ENCODE measurements at places on chromosomes 16 and 17.
A peak's percentile ranks its signal among the peaks of the same experiment; 100 is the strongest.

GRCh38 chr16:50437769-50438437 lies 69.1 kb upstream of the BRD7 start:
- DNase-seq, result no peak

DNA sequence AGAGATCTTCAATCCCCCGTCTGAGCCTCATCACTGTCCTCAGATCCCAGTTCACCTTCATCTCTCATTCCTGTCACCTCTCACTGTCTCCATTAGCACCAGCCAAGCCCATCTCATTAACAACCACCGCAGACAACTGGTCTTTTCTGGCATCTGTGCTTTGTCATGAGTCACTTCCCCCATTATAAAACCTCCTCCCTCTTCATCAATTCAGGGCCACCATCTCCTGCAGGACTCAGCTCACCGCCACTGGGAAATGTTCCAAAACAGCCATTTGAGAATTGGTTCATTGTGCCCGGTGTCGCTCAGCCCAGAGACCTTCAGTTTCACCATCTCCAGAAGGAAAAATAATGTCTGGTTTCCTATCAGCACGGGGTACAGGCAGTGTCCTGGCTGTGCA lies 56.9 kb upstream of the TEKT3 start:
- peak; percentile 33 for DNase-seq

DNA sequence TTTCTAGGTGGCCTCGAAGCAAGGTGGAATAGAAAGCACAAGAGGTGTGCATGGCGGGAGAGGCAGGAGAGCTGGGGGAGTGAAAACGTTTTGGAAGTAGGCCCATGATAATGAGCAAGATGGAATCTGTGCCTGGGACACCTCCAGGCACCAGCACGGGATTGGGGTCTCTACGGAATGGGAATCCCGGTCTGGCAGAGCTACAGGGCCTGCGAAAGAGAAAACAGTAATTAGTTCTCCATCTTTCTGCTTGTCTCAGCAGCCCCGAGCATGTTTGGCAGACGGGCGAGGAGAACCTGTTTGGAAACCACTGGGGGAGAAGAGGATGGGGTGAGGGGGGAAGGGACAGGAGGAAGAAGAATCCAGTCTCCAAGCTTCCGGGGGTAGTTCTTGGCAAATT lies 258.7 kb downstream of the SOX9 start:
- DNase-seq, result no peak

DNA sequence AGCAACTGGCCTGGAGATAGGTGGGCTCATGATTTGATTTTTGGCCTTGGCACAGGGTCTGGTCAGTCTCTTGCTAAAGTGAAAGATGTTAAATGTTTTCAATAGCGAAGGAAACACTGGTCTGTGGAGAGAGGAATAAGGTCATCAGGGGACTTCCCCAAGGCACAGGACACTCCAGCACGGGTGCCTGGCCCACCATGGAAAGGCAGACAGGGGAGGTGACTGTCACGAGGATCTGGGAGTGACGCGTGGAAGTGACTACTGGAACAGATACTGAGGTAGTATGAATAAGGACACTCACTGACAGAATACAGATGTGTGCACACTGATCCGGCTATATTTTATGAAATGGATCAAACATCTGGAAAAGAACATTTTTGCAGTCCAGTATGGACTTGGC lies 16.7 kb upstream of the ICAM2 start:
- DNase-seq, result no peak

- no peak for DNase-seq
Observed at GRCh38 chr17:72004611-72005331, 116.0 kb upstream of the SOX9 start.

DNA sequence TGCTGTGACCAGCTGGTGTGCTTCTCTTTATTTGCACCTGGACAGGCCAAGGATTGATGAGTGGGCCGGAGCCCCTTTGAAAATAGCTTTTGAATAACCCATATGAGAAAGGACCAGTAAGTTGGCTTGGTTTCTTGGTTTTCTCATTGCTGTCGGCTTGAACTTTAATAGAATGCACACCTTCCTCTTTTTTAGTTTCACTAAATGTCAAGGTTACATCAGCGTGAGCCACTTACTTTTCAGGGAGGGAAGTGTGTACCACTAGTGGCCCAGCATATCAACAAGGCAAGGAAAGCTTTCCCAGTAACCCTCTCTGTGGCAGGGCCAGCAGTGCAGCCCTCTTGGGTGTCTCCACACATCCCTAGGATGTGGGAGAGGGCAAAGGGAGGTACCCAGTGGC lies 433.3 kb downstream of the CA10 start:
- DNase-seq, result no peak

- no peak for DNase-seq
Observed at GRCh38 chr16:67845291-67846062, 1.3 kb upstream of the NUTF2 start.

DNA sequence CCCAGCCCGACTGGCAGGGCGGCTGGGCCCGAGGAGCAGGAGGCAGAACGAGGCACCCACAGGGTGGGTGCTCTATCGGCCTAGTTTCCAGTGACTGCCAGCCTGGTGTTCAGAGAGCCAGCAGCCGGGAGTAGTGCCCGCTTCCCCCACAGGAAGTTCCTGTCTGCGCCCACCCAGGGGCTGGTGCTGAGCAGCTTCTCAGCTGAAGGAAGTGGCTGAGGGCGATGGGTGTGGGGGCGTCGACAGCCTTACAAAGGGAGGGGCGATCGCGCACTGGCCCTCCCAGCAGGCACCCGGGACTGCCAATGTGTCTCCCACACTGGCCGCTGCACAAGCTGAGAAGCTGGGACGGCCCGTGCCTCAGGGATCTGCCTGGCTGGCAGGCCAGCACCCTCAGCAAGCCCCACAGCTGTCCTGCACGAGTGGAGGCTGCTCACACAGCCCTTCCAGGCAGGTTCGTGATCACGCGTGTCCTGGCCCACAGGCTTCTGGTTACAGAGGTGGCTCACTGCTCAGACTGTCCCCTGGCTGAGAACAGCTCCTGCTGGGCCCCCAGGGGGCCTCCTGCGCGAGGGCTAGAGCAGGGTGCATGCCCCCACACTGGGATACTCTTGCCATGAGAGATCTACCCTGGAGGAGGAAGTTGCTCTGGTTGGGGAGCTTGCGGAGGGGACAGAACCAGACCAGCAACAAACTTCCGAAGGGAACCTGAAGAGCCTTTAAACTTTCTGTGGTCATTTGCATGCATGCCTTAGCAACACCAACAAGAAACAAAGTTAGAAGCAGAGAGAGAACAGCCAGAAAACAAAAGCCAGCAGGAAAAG lies 2.5 kb downstream of the RNF166 start:
- DNase-seq, result no peak

- no peak for DNase-seq
Observed at GRCh38 chr17:73269329-73269615, 7.6 kb upstream of the CPSF4L start.

DNA sequence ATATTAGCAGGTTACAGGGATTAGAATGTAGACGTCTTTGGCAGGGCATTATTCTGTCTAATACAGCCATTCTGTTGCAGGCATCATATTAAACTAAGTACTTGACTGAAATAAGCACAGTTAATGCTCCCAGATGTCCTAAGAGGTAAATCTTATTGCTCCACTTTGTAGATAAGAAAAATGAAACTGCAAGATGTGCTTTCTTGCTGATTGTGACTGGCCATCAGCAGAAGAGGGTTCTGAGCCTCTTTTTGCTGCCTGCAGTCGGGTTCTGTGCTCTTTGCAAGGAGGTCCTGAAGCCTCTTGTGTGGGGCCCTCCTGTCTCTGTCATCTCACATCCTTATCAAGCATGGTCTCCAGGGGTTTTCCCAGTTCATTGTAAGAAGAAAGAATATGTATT lies 167.1 kb downstream of the KCNJ2 start:
- DNase-seq, result no peak

DNA sequence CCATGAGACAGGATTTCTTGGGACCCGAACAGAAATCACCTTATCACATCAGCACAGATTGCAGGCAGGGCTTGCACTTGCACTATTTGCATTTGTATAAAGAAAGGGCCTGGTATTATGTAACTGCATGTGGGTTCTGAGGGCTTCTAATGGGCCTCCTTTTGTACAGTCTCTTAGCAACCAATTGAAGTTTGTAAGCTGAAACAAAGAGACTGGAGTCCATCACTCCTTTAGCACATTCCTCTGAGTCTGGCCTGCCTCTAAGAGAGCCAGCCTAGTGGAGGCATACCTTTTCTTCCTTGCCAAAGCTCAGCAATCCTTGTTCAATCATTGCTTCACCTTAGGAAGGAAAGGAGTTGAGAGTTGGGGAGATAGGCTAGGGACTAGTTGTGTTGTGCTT lies 387.1 kb downstream of the XYLT1 start:
- DNase-seq, result no peak

DNA sequence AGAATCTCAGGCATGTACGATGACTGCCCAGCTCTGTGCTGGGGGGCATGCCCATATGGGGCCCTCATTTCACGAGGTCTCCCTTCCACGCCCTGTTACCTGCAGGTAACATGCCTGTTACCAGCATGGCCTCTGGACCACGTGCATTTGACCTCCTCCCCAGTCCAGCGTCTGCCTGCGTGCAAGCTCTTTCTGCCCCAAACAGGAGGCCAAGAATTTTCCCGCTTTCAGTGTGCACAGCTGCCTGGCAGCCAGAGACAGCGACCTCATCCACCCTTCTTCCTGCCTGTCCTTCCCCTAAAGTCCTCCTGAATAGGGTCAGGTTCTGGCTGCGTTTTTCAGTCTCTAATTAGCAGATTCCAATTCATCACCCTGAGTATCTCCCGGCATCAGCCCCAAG lies 306.5 kb upstream of the ZFHX3 start:
- DNase-seq, result no peak

DNA sequence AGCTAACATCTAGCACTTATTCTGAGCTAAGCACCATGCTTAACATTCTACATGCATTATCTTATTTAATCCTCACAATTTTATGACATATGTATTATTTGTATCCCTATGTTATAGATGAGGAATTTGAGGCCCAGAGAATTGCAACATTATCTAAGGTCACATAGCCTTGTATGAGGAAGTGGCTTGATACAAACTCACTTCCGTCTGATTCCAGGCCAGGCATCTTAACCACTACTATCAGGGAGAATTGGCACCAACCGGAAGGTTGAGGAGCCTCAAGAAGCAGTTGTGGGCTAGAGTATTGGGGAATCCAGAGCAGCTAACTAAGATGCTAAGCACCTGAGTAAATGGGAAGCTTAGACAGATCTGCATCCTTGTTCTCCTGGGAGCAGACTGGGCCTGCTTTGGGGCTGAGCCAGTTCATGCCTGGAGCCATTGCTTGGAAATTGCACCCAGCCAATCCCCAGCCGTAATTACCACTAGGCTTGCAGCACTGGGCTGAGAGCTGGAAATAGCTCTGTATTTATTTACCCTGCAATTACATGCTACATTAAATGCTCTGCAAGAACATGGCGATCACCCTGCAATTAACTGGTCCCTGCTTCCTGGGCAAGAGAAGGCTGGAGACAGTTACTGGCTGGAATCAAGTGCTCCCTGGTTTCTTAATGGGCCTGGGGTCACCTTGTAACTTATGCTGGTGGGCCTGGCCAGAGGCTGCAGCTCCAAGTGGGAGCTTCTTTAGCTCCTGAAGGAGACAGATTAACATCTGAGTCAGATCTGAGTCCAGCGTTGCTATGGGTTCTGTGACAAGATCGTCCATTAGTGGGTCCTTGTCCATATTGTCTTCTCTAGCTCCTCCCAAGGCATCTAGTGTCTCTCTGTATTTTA lies 273.1 kb upstream of the CCL2 start:
- DNase-seq, result peak; percentile 32

GRCh38 chr17:33809748-33810147 lies 445.3 kb upstream of the CCL2 start:
- DNase-seq, result no peak

- no peak for DNase-seq
Observed at GRCh38 chr16:8611886-8612600, 9.5 kb upstream of the METTL22 start.

DNA sequence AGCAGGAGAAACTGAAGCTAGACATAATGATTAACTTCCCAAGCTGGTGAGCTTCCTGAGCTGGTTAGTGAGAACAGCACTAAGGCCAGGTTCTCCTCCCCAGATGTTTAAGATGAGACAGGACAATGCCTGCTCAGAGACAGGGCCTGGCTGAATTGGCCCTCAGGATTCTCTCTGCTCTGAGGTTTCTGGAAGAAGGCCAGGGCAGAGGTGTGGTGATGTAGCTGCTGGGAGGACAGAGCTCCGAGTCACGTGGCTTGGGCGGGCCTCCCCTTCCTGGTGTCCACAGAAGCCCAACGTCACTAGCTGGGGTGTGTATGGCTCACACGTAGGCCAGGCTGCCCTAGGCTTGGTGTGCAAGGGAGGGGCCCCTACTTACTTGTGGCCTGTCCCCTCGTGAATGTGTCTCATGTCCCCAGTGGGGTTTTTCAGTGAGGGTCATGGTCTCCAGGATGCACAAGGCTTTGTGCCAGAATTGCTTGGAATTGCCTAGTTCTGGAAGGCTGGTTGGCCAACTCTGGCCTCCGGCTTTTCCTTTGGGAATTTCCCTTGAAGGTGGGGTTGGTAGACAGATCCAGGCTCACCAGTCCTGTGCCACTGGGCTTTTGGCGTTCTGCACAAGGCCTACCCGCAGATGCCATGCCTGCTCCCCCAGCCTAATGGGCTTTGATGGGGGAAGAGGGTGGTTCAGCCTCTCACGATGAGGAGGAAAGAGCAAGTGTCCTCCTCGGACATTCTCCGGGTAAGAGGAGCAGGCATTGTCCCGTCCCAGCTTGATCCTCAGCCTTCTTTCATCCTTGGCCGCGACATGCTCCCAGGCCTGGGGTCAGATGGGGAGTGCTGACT lies 3.4 kb downstream of the NOD2 start:
- no peak for DNase-seq

- DNase-seq, result no peak
Observed at GRCh38 chr17:59027750-59028149, 78.9 kb downstream of the TRIM37 start.

- peak; percentile 53 for DNase-seq
Observed at GRCh38 chr17:66777689-66778225, 57.2 kb upstream of the CACNG5 start.

- no peak for DNase-seq
Observed at GRCh38 chr17:29962656-29963055, 21.2 kb downstream of the EFCAB5 start.

DNA sequence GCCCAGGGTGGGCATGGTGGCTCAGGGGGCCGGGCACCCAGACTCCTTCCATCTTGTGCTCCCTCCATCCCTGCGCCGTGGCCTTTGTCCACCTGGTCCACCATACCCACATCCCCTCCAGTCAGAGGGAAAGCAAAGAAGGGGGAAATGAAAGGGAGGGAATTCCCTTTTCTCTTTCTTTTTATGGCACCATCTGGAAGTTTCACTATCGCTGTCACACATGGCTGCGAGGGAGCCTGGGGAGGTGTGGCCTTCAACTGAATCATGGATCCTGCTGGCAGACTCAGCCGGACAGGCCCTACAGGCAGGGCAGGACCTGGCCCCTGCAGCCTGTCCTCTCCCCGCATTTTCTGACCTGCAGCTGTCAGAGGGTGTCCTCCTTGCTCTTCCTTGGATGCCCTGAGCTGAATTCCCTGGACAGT lies 6.2 kb downstream of the SLC12A3 start:
- no peak for DNase-seq

All from dorsolateral prefrontal cortex (tissue), 122 donors.